A549 treated with CORT108297 at 1 μM for 4 hours (cell line): ENCODE measurements at places on chromosomes 11 and 22. TPM values are rescaled to one million over a fixed set of nuclear protein-coding genes. Genes with fewer than 3 reads are reported as not detected.

Gene SLC43A3
- total RNA-seq: 0.36 to 0.72 TPM (median 0.46 TPM) in 5 replicates

Gene OR51B4
- total RNA-seq: not detected in 5 replicates

Gene OR10A2
- total RNA-seq: not detected in 5 replicates

Gene FAM227A
- 0.46 to 1.1 TPM (median 0.80 TPM) in 5 replicates for total RNA-seq
